ENCODE measurements at places on chromosomes 3 and 15.

DNA sequence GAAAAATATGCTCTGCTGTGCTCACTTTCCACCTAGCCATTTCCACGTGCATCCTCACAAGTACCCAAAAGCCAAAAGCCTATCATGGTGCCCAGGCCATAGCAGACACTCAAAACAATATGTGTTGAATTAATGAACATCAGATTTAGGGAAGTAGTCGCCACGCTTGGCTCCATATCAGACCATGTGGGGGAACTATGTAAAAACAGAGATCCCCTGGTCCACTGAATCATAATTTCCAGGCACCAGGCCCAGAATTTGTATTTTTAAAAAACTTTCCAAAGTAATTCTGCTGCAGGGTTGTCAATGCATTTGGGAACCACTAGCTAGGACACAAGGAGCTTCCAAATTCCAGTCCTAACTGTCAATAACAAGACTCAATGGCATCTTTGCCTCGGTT is 77.3 kb downstream of the CNTN3 start:
- no peak for DNase-seq

- DNase-seq: peak; percentile 31
These were observed at the start of gene THBS1 for GRCh38 chr15:39580485-39581241. TSS of gene THBS1 (plus strand) at chr15:39581079. CDS start at chr15:39581858, 779 bp downstream.

DNA sequence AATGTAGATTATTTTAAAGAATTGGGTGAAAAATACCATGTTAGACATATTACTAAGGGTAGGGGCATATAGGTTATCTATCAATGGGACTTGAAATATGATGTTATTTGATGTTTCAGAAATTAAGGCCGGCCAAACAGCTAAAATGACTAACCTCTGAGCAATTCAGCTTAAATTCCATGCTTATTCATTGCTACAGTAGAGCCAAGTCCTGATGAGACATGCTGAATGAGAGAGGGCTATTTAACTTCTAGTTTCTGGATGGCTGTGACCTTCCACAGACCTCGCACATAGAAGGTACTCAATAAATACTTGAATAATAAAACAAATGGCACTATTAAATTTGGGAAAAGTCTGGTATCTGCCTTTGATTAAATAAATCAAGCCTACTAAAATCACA is 175.6 kb upstream of the WNT5A start:
- DNase-seq: no peak

DNA sequence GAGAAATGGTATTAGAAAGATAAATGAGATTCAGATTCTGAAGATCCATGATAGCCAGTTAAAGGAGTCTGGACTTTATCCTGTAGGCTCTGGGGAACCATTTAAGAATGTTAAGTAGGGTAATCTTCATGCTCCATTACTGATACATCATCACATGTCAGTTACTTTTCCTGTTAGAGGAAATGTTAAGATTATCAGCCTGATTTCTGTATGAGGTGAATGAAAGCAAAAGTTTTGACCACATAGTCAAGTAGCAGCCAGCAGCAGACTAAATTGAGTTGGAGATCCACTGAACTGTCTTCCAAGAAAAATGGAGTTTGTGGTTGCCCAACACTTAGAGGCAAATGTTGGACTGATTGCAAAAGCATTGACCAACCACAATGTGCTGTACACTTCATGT is 4.7 kb upstream of the COPB2 start:
- DNase-seq: no peak
